ENCODE measurements at places on chromosomes 5 and 9.

GRCh38 chr9:86507212-86507630, 153.0 kb upstream of the TUT7 start:
- DNase-seq, result no peak

DNA sequence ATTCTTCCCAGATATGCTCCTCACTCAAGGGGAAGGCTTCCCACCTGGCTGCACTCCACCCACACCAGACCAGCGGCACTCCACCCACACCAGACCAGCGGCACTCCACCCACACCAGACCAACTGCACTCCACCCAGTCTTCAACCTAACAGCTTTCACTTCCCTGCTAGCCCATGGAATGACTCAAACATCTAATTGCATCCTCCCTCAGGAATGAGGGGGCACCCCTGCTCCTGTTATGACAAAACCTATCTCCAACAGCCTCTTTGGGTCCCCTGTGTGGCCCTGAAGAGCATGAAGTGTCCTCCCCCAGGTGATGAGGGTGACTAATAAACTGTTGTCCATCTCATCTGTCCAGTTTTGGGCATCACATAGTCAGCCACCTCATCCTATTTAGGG, 556.6 kb upstream of the TUSC1 start:
- peak; percentile 49 for DNase-seq

DNA sequence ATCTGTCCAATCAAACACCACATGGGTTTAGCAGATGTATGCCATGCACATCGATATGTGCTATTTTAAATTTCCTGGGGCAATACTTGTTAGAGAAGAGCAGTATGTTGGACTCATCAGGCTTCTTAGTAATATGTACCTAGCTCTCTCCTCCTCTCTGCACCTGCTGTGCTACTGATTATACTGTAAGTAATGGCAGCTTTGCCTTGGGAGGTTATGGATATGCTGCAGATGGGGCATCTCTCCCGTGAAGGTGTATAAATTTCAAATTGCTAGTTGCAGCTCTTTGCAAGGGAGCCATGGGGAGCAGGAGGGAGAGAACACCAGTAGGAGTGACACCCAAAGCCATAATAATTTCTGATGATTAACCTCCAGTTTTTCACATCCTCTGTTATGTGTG, 101.5 kb downstream of the SPATA31D1 start:
- DNase-seq, result no peak

DNA sequence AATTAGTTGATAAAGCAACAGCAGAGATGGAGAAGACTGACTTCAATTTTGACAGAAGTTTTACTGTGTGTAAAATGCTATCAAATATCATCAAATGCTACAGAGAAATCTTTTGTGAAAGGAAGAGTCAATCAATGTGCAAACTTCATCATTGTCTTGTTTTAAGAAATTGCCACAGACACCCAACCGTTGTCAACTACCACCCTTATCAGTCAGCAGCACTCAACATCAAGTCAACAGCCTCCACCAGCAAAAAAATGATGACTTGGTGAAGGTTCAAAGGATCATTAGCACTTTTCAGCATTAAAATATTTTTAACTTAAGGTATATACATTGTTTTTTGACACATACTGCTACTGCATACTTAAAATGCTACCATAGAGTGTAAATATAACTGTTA, 888.8 kb downstream of the CDH18 start:
- DNase-seq, result no peak

DNA sequence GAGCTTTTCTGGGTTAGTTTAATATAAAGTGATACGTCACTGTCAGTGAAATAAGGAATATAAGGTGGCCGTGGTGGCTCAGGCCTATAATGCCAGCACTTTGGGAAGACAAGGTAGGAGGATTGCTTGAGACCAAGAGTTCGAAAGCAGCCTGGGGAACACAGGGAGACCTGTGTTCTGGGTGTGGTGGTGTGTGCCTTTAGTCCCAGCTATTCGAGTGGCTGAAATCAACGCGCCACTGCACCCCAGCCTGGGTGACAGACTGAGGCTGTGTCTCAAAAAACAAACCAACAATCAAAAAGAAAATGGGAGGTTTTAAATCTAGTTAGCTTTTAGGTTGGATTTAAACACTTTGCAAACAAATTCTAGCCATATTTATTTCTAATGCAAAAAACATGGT, 53.1 kb downstream of the NSD1 start:
- DNase-seq, result no peak

DNA sequence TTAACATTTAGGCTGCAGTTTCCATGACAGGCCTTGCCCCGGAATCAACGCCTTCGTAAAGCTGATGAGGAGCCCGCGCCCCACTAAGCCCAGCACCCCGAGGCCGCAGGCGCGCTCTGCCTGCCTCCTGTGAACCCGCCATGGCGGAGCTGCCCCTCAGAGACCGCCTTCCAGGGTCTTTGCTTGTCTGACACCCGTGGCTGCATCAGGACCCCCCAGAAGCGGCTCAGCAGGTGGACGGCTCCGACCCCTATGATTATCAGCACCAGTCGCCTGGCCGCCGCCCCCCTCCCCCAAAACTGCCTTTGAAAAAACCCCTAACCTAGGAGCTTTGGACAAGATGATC, 507 bp upstream of the DPH7 start:
- DNase-seq, result no peak

GRCh38 chr9:7478646-7479045, 320.9 kb downstream of the DMAC1 start:
- DNase-seq, result no peak

DNA sequence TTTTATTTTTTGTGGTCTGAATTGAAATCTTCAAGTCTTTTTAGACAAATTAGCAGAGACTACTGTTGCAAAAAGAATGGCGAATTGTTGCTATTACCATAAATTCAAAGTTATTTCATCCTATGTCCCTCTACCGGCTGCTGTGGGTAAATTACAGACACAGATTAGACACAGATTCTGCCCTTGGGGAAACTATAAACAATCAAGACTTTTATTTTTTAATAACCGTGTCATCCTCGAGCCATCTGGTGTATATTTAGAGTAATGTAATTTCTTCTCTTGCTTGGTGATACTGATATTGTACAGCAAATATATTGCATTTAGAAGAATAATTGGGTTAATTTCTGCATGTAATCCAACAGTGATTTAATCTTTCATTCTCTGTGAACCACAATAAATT, 228.0 kb upstream of the ADAMTSL1 start:
- DNase-seq, result no peak

DNA sequence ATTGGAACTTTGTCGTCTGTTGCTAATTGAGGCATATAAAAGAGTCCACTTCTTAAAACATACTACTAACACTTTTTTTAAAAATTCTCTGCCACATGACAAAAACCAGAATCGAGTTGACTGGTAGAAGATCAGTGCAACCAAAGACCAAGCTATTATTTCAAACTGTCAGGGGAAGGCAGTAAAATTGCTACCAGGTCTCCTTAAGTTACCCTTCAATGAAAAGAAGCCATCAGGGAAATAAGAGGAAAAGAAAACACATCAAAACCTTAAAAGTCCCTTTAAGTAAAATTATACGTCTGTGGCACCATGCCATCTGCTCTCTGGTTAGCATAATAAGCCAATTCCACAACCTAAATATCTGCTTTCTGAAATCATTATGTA, 9.6 kb downstream of the ZNF608 start:
- DNase-seq, result no peak

GRCh38 chr9:16622541-16622940, 247.9 kb downstream of the BNC2 start:
- DNase-seq, result no peak

DNA sequence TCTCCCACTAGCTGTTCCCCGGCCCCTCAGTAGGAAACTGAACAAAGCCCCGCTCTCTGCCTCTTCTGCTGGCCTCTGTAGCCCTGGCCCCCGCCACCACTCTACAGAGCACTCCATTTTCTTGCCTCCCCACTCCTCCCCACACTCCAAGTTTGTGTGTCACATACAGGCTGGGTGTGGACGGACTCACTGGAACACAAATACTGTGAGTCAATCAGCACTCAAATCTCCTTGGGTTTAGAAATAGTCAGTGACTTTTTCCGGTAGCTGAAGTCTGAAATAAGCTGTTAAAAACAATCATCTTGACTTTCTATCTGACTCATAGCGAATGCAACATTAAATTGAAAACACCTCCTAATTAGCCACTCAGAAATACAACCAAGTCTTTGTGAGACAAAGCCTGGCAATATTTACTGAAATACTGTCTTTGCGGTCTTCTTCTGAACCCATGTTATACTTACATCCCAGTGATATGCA, 122.5 kb downstream of the LHFPL2 start:
- DNase-seq, result peak; percentile 32

- peak; percentile 55 for DNase-seq
These were observed 68.3 kb downstream of the KCNIP1 start for GRCh38 chr5:170571875-170572852.

- DNase-seq, result no peak
These were observed 45.8 kb downstream of the CDH10 start for GRCh38 chr5:24598956-24599355.

- DNase-seq, result no peak
These were observed 255.9 kb downstream of the TRPM3 start for GRCh38 chr9:70865471-70865870.

DNA sequence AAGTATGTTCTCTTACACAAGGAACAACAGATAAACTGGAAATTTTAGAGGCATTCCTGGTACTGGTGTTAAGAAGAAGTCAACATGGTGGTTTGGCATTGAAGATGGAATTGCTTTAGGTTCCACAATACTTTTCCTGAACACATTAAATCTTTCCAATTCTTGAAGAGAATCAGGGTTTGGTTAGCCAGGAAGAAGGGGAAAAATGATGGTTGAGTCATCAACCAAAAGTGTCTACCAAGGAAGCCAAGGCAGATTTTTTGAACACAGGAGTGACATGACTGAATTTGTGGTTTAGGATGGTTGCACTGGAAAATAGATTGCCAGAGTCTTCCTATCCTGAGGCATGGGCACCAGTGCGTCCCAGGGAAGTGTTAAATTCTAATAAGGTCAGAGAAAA, 433.4 kb downstream of the TMEM38B start:
- no peak for DNase-seq

GRCh38 chr5:115947260-115947659, 15.0 kb upstream of the LVRN start:
- no peak for DNase-seq

DNA sequence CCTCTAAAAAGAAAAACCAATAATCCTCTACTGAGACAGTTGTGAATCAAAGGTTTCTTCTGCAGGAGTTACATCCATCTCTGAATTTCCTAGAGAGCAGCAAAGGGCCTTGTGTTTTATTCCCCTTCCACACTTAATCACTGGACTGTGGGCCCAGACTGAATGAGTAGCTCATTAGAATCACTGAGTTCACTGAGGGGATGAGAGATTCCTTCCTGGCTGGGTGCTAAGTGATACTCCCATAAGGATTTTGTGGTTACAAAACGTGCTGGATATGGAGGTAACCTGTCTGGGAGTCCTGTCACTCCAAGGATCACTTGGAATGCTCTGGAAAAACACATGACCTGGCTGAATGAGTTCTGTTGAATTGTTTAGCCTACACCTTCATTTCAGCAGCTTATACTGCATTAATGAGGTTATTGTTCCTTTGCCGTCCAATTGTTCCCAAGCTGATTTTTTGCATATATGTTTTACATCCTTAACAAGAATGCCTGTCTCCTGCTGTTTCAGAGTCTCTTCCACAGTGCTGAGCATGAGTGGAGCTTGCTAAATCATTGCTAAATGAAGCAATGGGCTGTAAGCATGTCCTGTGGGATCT, 82.9 kb downstream of the MEF2C start:
- no peak for DNase-seq

DNA sequence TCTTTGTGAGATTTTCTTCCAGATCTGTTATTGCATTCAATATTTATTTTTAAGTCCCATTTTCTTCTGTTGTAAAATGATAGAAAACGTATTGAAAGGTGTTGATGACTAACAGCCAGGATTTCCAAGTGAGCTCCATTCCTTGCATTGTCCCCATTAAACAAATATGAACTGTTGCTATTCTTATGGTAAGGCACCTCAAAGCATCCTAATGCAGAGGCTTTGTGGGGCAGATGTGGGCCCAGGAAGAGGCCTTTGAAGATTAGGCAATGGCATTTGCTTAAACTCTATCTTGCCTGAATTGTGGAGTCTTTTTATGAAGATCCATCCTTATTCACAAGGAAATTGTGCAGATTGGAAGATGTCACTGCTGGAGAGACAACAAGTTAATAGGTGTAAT, 38.9 kb downstream of the NTRK2 start:
- DNase-seq, result no peak

GRCh38 chr9:134553061-134553891, 88.3 kb upstream of the COL5A1 start:
- DNase-seq, result no peak

DNA sequence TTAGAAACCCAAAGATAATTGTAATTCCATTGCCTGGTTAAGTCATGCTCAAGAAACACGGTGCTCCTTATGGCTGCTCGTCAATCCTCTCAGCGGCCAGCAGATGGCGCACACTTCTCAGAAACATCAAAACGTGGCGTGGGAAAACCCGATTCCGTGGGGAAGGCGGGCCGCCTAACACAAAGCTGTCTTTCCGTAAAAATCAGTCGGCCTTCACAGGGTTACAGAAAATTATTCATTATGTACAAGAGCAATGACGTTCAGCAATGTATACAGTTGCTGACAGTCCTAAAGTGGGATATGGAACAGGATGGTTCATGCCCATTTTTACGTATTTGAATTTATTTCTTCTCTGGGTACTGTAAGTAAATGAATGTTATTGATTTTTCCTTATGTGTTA, 83.5 kb downstream of the PDE4D start:
- DNase-seq, result peak; percentile 11

DNA sequence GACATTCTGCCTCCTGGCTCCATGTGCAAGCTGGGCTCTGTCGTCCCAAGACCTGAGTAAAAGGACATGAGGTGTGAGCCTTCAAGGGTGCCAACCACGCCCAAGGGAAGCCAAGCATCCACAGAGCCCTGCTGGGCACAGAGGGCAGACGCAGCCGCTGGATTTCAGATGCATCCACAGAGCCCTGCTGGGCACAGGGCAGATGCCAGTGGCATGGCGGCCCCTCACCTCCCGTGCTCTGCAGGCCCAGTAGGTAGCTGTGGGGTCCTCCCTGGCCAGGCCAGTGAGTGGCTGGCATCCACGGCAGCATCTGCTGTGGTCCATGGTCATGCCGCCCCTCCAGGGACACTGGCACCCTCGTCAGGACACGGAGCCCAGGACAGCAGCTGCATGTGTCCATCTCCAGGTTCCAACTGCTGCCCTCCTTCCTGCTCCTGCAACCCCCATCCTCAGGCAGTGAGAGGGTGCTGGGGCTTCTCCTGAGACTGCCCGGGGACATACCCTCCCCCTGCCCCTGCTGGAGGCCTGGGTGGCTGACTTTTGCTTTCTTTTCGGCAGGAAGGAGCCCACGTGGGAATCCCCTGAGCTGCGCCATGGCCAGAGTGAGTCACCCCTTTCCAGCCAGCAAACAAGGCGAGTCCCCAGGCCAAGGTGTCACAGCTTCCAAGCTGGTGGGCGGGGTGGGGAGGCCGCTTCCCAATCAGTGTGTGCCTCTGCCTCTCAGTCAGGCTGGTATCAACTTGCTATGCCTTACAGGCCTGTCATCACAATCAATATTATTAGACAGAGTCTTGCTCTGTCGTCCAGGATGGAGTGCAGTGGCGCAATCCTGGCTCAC, 4.0 kb upstream of the TRAF2 start:
- peak; percentile 91 for DNase-seq

All from RCC 7860 (cell line).